ENCODE measurements at places on chromosomes 13 and 19. TPM values are rescaled to one million over a fixed set of nuclear protein-coding genes. Genes with fewer than 3 reads are reported as not detected.

CEACAM19 gene
- total RNA-seq, result 0.24 TPM

SERTAD1 gene
- total RNA-seq, result 35.7 TPM

CALR3 gene
- 0.56 TPM for total RNA-seq

EBI3 gene
- 0.39 TPM for total RNA-seq

APOC1 gene
- 57.2 TPM for total RNA-seq

FAM83E gene
- total RNA-seq, result 0.26 TPM

CCDC194 gene
- not detected for total RNA-seq

CD70 gene
- total RNA-seq, result not detected

C13orf46 gene
- under 0.01 TPM for total RNA-seq

ZFP28 gene
- total RNA-seq, result 4.2 TPM
